Inflammatory macrophage treated with lipopolysaccharide for 4 hours (primary cell): ENCODE measurements at places on chromosomes 5 and 9.

DNA sequence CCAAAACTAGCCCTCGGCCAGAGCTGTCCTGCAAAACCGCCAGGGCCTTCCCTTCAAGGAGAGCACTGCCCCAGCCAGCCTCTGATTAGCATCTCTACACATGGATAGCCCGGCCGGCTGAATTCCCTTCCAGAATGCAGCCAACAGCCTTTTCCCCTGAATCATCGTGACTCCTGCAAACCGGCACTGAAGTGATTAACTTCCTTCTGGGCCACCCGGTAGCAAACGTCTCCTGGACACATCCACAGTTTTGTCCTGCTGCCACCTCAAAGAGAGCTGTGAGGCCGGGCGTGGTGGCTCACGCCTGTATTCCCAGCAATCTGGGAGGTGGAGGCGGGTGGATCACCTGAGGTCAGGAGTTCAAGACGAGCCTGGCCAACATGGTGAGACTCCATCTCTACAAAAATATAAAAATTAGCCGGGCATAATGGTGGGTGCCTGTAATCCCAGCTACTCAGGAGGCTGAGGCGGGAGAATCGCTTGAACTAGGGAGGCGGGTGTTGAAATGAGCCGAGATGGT is 21.1 kb upstream of the EEIG1 start:
- DNase-seq, result peak; percentile 35

- no peak for DNase-seq
Observed at GRCh38 chr9:134545543-134546245, 95.9 kb upstream of the COL5A1 start.

- no peak for DNase-seq
Observed at GRCh38 chr5:96470785-96471184, 37.7 kb upstream of the PCSK1 start.

DNA sequence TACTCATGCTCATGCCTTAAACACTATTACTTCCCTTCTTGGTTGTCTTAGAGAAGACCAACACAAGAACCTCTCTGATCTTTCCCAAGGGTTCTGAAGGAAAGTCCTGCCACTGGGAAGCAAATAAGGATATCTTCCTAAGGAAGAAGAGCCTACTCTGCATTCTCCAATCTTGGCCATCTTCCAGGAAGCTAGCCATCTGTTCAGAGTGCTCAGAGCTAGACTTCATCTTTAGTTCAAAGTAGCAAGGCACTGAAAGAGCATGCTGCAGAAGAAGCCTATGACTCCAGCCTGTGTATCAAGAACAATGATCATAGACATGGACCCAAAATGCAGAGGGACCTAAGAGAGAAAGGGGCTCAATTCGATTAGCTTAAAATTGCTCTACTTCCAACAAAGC is 114.7 kb downstream of the KIAA0825 start:
- no peak for DNase-seq

DNA sequence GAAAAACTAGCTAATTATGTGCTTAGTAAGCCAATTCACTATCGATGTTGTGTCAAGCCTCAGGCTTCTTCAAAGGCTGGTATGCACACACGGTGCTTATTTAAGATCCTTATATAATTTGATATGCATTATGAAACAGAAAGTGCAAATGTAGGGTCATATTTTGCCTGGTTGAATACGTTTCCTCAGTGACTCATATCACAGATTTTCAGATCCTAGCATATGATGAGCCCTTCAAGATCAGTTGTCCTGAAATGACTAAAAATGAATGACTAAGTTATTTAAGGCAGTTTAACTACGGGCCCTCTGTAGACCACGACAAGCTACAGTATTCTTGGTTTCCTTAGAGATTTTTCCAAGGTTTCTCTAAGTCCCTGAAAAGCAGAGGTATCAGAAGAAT is 778.3 kb downstream of the PRELID2 start:
- DNase-seq, result no peak

DNA sequence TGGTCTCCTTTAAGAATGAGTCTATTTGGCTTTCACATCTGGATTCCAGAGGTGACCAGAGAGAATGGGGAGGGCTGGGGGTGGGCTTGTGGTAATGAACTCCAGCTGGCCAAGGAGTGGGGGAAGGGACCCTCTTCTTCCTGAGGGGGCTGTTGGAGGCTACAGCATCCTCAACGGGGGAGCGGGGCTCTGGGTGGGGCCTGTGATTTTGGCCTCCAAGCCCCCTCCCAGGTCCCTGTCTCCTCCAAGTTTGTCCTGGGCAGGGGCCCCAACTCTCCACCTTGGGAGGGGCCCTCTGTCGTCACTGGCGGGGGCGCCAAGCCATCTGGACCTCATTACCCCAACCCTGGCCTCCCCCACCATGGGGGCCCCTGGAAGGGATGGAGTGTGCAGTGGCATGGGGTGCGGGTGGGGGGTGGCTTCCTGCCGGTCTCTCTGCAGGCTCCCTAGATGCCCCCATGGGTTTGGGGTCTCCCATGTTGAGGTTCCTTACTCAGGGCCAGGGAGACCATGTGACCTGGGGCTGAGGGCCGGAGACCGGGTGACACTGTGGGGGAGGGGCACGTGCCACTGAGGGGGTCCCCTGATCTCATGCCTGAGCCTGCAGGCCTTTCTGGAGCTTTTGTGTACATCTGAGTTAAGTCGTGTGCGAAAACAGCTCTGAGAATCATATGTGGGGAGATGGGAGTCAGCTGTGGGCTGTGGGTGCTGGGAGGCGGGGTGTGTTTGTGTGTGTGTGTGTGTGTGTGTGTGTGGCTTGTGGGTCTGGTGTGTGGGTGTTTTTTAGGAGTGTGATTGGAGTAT is 32.4 kb downstream of the GOLGA2 start:
- no peak for DNase-seq

DNA sequence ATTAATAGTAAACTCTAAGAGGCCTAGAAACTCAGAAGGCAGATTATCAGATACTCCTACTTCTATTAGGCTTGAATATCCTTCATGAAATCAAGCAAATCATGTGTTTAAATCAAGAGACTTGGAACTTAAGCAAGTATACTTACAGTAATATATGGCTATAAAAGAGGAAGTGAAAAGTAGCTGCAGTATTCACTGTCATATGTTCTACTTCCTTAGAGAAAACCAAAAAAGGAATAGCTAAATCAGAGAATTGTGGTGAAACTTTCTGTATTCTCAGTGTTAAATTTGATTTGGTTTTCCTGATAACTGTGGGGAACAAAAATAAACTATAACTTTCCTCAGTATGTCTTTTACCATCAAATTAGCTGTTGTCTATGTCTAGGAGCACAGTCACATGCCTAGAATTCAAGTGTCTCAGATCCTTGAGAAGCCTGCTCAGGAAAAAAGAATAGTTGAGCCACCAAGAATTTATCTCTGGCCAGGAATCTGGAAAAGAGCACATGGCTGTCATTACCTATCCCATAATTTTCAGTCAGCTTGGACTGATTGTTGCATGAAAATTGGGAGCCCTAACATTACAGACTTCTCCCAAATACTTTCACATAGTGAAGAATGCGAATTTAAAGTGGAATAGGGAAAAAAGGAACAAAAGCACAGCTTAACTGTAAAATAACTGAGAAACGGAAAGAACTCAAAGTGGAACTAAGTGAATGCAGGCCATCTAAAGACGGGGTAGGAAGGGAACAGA is 1.7 kb downstream of the FKBP15 start:
- DNase-seq, result peak; percentile 94

GRCh38 chr9:134593286-134594077 is 48.1 kb upstream of the COL5A1 start:
- no peak for DNase-seq

DNA sequence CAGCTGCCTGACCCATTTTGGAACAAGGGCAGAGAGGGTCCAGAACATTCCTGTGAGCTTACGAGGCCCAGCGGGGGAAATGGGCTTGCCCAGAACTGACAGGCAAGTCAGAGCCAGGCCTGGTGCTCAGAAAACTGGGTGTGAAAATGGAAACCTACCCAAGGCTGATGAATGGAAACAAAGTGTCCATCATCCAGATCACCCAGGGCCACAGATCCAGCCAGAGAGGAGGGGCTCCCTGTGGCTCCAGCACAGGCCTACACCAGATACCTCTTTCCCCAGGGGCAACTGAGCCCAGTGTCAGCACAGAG is 3.1 kb downstream of the CLTB start:
- no peak for DNase-seq

DNA sequence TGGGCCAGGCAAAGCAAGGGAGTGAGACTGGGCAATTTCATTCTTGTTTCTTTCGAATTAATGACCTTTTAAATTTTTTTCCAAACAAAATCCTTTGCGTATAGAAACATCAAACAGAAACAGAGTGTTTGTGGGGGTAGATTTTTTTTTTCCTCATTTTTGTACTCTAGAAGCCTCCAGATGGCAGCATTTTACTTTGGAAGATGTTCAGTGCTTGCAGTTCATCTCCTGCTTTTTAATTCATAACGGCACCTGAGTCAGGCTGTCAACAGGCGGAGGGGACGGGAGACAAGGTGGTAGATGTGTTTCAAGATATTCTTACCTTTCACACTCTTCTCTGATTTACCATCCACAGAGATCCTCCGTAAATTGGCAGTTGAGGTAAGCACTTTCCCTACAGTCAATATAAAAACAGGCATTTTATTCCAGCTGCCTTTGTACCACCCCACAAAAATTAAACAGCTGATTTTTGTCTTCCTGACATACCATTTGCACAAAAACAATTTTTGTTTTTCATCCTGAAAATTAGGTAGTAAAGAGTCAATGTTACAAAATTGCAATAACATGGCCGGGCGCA is 99.5 kb upstream of the FBXL17 start:
- DNase-seq, result no peak

DNA sequence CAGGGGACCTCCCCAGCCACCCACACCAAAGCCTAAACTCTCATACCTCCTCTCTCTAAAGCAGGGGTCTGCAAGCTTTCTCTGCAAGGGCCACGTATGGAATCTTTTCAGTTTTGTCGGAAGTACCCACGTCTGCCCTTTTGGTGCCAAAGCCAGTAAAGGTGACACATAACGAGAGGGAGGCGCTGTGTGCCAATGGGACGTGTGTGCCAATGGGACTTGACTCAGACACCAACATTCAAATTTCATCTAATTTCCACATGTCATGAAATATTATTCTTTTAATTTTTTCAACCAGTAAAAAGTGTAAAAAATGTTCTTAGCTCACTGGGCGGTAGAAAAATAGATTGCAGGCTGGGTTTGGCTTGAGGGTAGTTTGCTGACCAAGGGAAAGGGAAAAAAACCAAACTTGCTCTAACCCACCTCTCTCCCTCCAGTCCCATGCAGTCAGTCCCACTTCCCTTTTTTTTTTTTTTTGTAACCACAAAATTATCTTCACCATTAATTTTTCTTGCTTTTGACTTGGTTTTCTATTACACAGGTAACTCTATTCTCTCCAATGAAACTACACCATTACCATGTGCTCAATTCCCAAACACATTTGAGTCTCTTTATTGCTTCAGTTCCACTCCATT is 25.5 kb downstream of the OR2V1 start:
- no peak for DNase-seq

DNA sequence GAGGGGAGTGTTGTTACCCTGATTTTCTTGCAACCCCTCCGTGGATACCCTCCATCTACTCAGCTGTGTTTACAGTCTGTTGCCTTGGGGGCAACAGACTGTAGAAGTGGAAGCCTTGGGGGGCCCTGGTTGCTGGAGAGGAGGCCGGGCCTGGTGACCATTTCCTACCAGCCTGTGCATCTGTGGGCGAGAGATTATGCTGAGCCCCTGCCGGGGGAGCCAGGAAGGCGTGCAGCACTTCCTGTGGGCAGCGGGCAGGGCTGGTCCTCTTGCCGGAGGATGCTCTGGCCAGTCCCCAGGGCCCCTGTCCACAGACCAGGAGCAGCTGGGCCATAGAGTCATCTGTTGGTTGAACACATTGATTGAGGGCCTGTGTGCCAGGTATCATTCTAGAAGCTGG is 11.1 kb downstream of the ERGIC1 start:
- DNase-seq, result no peak

DNA sequence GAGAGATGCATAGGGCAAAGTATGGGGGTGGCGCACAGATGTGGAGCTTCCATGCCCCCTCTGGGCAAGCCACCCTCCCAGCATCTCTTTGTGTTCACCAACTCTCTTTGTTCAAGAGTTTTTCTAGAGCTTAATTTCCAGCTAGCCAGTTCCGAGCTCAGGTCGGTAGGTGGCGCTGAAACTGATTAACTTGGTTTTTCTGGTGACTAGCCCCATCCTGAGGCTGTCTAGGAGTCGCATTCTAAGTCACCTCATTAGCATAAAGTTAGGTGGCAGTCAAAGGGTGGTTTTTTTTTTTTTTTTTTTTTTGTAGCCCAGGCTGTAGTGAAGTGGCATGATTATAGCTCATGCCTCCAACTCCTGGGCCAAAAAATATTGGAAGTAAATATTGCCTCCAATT is 476.4 kb downstream of the KDM4C start:
- DNase-seq, result peak; percentile 3

- no peak for DNase-seq
Observed at GRCh38 chr9:36136894-36137391, 410 bp downstream of the GLIPR2 start.

DNA sequence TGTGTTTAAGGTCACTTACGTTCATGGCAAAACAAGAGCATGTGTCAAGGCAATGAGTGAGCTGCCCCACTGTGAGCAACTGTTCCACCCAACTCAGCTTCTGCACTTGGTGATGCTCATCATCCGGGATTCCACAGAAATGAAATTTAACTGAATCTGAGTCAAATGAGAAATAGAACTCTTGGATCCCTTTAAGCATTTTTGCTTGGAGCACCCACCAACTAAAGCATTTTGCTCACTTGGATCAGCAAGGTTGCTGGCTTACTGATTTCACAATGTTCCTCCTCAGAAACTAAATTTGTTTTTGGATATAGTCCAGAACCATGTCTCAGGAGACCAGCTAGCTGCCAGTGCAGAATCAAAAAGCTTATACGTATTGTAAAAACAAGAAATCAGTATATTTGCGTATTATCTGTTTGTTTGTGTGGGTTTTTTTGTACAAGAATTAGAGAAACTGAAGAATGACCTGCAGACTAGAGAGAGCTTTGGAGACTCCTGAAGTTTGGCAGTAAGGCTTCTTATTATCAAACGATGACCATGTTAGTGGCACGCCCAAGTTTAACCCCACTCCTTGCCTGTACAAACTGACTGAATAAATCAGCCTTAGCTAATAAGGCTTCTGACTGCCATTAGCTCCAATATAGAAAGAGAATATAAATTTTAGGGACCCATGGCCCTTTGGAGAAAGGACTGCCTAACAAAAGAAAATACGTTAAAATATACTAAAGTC is 153.8 kb upstream of the FST start:
- DNase-seq, result no peak

DNA sequence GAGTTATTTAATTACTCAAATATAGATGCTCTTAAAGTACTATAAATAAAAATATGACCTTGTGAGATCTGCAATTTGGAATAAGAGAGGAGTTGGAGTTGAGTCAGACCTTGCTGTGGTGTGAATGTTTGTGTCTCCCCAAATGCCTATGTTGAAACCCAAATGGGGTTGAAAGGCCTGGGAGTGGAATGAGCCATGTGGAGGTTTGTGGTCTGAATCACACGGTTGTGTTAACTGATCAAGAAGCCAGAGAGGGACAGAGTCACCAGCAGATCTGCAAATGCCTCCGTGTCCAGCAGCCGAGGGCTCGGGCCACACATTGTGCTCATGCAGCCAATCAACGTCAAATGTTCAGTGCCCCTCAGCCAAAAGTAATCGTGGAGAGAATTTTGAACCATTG is 404.4 kb downstream of the ICE1 start:
- no peak for DNase-seq
